HCEC 1CT (cell line): ENCODE measurements at places on chromosomes 12 and 14.
A peak's percentile ranks its signal among the peaks of the same experiment; 100 is the strongest.

GRCh38 chr12:90999966-91000365 lies 4.8 kb downstream of the EPYC start:
- peak; percentile 59 for DNase-seq

DNA sequence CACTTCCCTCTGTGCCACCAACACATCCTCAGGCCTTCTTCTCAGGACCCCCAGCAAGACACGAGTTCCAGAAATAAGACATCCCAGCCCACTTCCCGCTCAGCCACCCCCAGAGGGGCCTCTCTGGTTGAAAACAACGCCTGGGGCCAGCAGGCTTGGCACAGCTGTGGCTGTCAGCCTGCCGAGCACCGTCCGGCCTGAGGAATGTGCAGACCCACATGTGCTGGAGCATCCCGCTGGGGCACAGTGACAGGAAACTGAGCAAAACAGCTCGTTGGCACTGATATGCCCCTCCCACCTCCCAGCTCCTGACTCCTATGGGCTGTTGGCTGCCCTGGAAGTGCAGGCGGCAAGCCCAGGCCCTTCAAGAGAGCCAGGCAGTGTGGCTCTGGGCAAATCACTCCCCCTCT lies 1.4 kb downstream of the SYNE3 start:
- DNase-seq: no peak

DNA sequence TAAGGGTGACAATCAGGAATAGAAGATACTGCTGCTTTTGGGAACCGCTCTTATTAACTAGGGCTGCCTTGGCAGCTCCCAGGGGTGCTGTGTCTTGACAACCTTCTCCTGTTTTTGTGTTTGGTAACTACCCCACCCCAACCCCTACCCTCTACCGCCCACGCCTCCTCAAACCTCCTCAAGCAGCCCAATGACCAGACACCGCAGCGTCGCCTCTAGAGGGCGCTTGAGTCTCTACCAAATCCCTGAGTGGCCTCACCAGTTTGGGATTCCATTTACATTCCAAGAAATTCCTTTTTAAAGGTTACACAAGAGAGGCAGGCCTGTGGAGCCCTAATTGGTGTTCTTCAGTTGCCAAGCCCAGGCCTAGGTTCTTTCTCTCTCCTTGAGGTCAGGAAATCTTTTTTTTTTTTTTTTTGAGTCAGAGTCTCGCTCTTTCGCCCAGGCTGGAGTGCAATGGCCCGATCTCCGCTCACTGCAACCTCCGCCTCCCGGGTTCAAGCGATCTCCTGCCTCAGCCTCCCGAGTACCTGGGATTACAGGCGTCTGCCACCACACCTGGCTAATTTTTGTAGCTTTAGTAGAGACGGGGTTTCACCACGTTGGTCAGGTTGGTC lies 72.4 kb upstream of the USP44 start:
- peak; percentile 85 for DNase-seq

DNA sequence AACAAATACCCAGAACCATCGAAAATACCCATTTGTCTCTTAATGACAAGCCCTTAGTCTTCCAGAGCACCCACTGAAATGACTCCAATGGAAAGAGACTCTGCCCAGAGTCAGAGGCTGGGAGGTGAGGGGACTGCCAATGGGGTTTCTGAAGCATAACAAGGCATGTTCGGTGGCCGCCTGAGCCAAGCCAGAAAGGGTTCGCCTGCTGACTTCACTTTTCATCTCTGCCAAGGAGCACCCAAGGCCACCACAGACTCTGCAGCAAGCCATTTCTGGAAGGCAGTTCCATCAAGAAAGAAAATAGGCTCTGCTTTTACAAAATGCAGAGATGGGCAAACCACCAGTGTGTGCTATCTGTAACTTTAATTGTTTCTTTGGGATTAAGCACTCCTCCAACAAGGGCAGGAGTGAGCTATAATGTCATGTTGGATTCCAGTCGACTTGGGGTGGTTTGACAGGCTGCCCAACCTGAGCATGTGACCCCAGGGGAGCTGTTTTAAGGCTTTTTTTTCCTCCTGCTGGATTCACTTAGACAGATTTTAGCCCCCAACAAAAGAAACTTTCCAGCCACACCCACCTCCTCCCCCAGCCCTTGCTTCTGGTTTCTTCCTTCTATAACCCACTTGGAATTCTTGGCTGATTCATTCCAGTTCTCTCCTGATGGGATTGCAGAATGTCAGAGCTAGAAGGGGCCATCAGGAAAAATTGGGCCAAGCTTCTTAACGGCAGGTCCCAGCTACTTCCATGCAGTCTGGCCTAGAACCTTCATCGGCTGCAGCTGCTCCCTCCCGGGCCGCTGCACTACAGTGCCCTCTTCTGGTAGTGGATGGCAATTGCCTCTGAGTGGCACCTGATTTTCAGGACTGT lies 24.1 kb downstream of the CKAP4 start:
- peak; percentile 39 for DNase-seq

GRCh38 chr12:12563290-12563928 lies 746 bp upstream of the DUSP16 start:
- peak; percentile 11 for DNase-seq

DNA sequence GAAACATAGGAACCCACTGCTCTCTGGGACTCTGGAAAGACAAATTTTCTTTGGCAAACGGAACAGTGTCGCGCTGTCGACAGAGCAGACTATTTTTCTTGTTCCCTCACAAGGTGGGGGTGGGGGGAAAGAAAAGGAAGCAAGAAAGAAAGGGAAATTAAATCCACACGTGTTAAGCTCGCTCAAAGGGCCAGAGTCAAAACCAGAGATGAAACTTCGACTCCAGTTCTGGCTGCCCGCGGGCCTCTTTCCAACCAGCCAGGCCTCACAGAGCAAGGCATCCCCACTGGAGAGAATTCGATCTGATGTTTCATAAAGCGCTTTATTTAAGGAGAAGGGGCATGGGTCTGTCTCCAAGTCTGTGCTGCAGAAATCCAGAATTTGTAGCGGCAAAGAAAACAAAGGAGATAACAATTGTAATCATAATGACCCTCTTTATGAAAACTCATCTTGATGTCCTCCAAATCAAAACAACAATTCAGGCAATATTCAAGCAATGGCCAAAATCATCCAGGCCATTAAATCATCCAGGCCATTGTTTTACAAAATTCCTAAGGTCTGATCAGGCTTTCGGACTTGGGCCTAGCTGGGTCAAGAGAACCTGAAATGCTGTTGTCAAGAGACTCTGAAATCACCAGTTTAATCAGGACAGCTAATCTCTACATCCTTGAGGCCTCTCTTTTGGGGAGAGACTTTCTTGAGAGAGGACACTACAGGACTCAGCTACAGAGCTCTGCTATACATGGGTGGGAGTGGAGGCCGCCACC lies 5.3 kb upstream of the TBX5 start:
- no peak for DNase-seq

DNA sequence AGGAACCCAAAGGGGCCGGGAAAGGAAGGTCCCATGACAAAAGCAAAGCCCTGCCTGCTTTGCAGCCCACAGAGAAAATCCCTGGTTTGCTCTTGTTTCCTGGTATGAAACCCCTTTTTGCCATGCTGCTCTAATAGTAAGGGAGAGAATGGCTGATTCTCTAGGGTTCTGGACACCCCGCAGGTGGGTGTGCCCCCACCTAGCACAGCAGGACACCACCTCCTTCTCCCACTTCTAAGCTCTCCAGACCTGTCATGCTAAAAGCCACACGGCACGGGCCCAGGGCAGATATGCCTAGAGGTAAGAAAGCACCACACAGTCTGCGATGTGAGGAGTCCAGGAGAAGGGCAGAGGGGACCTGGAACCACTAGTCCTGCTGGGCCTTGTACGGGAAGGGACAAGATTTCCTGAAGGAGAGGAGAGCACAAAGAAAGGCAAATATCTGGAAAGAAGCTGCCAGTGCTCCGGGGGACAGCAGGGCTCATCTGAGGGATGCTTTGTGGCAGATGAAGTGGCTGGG lies 113.3 kb downstream of the BCL11B start:
- DNase-seq: no peak

DNA sequence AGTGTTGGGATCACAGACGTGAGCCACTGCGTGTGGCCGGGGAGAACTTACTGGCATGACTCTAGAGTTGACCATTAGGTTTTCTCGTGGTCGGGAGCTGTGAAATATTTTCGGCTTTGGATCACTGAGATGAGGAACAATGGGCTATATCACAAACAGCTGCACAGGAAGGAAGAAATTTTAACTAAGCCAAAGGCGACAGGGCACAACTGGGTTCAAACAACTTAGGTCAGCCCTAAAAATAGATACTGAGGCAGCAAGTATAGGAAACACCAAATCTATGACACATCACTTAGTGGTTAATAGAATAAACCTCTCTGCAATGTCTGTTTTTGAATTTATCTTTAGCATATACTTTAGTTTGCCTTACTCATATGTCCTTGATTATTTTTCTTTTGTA lies 162.9 kb downstream of the LRIG3 start:
- DNase-seq: peak; percentile 98

- no peak for DNase-seq
These were observed 206.3 kb downstream of the ACSS3 start for GRCh38 chr12:81284137-81284536.

GRCh38 chr12:18224745-18225144 lies 36.6 kb upstream of the PIK3C2G start:
- DNase-seq: peak; percentile 64

GRCh38 chr12:79016181-79016580 lies 151.6 kb downstream of the SYT1 start:
- DNase-seq: no peak
